GM19239 (cell line): ENCODE measurements at places on chromosomes 16 and 17.

DNA sequence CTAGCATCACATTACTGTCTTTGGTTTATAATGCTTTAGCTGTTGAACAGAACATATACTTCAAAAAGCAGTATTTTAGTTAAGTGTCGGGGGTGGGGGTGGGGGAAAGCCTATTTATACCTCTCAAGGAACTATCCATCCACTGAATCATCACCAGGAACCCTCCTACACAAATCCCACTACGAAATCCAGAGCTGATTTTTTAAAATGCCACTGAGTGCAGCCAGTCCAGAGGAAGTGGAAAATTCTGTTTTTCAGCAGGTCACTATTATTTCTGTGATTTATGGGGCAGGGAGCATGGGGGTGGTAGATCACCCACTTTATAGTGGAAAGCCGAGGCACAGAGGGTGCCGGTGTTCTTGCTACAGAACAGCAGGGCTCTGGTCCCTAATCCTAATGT, 284.1 kb downstream of the SOX9 start:
- no peak for DNase-seq

- no peak for DNase-seq
Measured at GRCh38 chr17:62179525-62180161, 114.6 kb upstream of the MED13 start.

DNA sequence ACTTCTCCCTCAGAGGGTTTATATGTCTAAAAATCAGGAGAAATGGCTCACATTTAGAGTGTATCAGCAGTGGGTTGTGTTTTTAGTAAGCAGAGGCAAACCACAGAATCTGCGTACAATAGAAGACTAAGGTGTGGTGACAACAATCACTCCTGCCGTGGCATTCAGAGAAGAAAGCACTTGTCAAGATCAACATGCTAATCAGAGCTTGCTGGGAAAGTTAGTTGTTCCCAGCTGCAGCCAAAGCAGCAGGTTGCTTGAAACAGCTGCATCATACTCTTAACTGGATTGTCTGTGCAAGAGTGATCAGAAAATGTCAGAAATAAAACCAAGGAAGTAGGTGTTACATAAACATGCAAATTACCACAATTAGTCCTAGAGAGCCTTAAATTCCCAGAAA, 616.4 kb downstream of the CDH8 start:
- DNase-seq, result no peak

DNA sequence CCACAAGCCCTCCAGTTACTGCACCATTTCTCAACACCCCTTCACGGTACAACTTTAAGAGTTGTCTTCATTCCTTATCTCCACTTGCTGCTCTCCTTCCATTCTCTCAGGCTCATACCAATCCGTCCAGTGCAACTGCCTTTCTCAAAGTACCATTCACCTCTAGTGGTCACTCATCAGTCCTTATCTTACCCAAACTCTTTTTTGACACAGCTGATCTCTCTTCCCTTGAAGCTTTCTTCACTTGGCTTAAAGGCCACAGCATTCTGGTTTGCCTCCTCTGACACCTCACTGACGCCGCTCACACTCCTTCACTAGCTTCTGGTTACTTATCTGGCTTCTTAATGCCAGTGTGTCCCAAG, 24.9 kb downstream of the UBE2G1 start:
- DNase-seq, result no peak

GRCh38 chr16:86018071-86018470, 119.1 kb downstream of the IRF8 start:
- no peak for DNase-seq

DNA sequence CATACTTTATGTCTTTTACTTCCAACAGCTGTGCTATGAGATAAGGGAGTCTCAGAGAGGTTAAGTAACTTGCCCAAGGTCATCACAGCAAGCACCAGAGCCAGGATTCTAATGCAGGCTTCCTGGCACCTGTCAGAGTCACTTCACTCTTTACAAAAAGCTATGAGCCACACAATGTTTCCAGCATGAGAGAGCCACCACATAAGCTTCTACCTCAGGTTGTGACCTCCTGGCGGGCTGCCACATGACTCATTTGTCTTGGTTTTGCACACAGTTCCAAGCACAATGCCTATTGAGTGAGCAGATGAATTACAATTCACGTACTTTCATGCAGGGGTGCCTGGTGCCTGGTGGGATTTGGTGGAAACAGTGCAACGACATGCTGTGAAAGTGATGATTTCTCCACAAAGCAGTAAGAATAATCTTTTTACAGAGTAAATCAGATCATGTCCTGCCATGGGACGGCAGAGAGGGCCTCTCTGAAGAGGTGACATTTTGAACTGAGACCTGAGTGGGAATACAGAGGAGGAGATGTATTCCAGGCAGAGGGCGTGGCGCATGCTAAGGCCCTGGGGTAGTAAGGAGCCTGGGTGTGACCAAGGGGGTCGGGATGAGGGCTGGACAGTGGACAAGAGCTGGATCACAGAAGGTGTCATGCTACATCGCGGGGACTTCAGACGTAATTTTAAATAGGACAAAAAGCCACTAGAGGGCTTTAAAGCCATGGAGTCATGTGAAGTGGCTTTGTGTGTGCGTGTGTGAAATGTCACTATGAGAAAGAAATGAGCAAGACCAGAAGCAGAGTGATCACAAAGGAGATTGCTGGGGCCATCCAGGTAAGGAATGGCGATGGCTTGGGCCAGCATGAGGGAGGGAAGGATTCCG, 53.4 kb downstream of the CACNG3 start:
- no peak for DNase-seq

DNA sequence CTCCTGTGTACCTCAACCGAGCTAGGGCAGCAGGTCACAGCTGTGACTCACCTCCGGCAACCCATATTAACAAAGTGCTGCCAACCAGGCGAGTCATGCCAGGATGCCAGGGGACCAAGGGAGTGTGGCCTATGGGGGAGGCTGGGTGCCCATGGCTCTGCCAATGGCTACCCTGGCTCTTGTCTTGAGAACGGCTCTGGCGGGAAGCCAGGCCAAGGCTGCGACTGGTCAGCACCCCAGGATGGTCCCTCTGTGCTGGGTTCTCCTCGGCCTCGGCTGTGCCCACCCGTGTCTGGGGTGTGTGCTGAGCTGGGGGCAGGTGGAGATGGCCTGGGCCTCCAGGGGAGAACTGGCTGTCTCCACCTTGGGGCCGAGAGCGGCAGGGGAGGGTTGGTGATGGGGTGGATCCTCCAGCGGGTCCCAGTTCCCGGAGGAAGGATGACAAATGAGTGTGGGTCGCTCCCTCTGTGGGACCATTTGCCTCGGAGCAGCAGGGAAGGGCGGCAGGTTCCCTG, 75.8 kb downstream of the MRC2 start:
- no peak for DNase-seq

- no peak for DNase-seq
Measured at GRCh38 chr17:75090871-75091854, 3.4 kb downstream of the SLC16A5 start.

GRCh38 chr17:45077643-45078042, 16.5 kb downstream of the NMT1 start:
- DNase-seq, result no peak

DNA sequence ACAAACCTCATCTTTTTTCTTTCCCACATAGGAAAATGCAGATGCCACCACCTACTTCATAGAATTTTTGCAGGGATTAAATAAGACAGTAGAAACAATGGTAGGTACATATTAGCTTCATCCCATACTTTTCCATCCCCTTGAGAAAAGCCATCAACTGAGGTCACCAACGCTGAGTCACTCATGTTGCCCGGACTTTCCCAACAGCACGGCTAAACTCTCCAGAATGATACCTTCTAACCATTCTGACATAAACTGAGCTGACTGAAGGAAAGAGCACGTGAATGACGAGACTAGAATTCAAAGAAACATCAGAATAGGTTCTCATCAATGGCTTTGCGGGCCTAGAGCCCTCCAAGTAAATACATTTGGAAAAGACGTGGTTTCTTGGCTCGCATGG, 146.0 kb upstream of the RCVRN start:
- DNase-seq, result no peak

GRCh38 chr16:814974-815373, 14.4 kb upstream of the GNG13 start:
- DNase-seq, result no peak

- DNase-seq, result no peak
Measured at GRCh38 chr17:47857551-47858455, 6.8 kb upstream of the SP6 start.

DNA sequence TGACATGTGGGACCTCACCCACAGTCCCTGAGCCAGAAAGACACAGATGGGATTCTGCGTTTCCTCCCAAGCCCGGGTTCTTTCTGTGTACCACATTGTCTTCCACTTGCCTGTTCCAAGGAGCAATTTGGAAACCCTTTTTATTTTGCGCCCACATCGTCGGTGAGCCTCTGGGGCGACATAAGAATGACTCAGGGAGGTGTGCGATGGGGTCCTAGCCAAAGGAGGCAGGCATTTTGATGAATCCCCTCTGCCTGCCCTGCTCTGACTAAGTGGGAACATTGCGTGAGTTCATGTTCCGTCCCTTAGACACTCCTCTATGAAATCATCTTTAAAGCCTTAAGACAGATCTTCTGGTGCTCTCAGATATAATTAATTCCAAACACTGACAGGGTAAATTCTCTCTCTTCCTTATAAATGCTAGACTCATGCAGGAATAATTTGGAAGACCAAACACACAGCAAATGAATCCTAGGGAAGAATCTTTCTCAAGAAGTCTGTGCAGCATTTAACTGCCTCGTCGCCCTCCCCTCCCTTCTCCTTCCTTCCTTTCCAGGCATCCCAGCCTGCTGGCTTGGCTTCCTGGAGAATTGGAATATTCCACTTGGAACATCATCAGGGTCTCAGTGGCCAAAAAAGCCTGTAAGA, 52.7 kb upstream of the FOXF1 start:
- no peak for DNase-seq

GRCh38 chr17:73151916-73152632, 12.7 kb upstream of the SSTR2 start:
- DNase-seq, result no peak

- no peak for DNase-seq
Measured at GRCh38 chr17:4788159-4788806, 481 bp upstream of the GLTPD2 start.

GRCh38 chr16:21169249-21169981, 10.9 kb downstream of the LDAF1 start:
- DNase-seq, result no peak

DNA sequence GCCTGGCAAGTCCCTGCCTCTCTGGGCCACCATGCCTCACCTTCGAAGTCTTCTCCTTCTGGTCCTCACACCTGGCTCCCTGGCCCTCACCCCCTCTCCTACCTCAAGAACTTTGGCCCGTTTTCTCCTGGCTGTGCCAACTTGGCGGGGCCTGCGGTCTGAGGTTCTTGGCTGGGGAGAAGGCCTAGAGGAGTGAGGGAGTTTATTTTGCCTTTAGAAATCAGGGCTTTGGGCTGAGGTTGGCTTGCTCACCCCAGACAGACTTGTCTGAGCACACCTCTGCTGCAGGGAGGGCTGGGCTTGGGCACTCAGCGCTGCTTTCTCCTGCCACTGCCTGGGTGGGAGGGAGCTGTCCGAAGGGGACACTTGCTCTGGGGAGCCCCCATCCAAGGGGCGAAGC, 23.3 kb upstream of the TAC4 start:
- no peak for DNase-seq

GRCh38 chr16:89924297-89924924, 1.3 kb downstream of the TUBB3 start:
- DNase-seq, result no peak

DNA sequence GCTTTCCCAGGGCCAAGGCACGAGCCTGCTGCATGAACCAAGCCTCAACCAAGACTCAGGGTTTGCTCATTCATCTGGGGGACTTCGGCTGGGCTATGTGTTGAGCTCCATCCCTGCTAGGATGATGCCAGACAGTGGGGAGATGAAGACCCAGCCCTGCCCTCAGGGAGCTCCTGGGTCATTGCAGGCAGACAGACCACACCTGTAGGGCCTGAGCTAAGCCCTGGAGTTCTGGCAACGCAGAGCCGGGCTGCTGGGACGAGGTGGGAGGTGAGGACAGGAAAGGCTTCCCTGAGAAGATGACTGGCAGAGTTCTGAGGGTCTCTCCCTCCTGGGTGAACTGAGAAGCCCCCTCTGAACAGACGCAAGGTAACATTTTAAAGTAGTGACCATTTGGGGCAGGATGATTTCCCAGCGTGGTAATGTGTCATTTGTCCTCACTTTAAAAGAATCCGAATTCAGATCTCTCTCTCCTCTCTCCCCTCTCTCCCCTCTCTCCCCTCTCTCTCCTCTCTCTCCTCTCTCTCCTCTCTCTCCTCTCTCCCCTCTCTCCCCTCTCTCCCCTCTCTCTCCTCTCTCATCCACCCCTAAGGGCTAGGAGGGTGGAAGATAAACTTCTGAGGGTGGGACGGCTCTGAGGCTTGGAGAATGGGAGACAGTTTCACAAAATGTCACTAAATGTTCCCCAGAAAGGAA, 98.4 kb downstream of the MGAT5B start:
- DNase-seq, result no peak

- no peak for DNase-seq
Measured at GRCh38 chr17:16438173-16438556, 22.8 kb downstream of the TRPV2 start.

- DNase-seq, result no peak
Measured at GRCh38 chr17:57256708-57257112, 387 bp downstream of the MSI2 start.

DNA sequence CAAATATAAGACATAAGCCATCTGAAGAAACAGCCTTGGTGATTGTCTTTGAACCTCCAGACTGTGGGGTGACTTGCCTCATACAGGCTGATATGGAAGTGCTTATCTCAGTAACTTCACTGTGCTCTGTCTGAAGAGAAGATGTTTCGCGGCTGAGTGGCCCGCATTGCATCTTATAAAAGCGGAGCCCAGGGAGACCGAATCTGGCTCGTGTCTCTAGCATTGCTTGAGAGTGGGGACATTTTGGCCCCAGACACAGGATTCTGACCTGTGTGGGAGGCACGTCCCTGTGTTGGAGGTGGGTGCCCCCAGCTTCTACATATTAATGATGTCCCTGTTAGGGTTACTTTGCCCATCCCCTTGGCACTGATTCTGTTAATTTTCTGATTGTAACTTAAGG, 66.4 kb downstream of the METRNL start:
- DNase-seq, result no peak
